T follicular helper cell (primary cell): ENCODE measurements at places on chromosomes 12 and 14.

DNA sequence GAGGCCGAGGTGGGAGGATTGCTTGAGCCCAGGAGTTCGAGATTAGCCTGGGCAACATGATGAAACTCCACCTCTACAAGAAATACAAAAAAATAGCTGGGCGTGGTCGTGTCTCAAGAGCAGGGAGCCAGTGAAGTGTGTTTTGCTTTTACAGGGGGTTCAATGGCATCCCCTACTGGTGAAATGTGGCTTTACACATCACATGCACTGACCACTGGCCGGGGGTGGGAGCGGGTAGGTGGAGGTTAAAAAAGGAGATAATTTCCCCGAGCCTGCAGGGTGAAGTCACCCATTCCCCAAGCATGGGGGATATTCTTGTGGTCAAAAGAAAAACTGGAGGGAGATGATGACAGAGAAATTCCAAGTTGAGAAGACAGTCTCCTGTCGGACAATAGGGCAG lies 63.6 kb upstream of the PWP1 start:
- DNase-seq = no peak

DNA sequence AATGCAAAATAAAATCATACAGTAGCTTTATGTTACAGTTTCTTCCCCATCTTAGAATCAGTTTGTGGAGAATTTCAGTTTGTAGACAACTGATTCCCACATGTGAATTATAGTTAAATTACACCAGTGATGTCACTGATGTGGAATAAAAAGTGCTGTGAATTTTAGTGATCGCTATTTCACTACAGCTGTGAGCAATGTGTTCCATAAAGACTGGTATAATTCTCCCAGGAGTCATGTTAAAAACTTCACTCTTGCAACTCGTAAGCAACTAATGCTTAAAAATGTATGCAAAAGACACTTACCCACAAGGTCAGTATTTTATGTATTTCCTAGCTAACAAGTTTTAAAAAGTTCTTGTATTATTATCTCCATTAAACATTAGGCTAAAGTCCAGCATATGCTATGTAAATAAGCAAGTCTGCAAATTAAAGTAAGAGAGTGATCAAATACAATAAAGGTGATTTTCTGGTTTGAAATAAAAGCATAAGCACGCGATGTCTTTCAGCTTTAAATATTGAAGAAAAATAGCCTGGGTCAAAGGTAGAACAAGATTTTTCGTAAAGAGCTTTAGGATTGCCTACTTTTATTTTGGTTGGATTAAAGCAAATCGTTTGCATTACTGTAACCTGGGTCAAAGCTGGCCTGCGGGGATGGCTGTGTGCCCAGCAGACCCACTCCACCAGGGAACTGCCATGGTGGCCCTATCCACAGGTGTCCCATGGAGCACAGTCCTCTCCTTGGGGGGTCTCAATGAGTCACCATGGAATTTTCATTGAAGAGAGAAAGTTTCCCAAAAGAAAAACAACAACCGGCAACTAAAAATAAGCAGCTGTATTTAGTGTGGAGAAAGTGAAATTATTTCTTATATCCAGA lies 12.7 kb upstream of the LRIG3 start:
- DNase-seq = no peak

GRCh38 chr14:31206536-31207286 lies 882 bp downstream of the HECTD1 start:
- DNase-seq = peak; percentile 19

GRCh38 chr14:31761325-31761724 lies 200.1 kb downstream of the NUBPL start:
- no peak for DNase-seq

DNA sequence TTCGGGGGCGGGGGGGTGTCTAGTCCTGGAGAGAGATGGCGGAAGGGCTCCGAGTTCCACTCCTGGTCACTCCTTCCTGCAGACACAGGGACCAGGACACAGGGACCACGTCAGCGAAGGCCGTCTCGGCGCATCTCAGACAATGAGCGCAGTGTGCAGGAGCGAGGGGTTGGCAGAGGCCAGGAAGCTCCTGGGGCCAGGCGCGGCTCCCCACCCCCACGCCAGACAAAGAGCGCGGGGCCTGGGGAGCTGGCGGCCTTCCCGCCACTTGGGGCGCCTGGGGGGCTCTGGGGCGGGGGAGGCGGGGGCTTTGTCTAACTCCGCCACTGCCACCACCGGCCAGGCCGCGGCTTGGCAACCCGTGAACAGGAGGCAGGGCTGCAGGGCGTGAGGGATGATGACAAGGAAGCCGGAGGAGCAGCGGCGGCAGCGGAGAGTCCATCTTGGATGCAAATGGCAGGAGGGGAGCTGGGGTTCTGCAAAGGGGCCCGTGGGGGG lies 2.2 kb downstream of the CDK2AP1 start:
- DNase-seq = no peak

DNA sequence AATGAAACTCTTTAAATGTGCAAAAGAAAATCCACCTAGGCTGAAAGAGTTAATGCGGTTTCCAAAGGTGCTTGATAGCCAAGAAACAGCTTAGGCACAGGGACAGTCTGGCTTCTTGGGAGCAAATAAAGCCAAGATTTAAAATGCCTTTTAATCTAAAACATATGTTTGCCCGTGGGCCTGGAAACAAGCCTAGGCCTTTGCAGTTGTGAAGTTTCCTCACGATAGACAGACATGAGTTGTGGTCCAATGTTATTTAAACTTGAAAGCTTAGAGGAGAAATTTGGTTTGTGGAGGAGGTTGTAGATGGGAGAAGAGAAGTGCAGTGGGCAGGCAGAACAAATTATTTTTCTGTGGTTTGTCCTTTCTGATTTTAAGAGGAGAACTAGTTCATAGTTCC lies 29.8 kb downstream of the PROX2 start:
- no peak for DNase-seq

DNA sequence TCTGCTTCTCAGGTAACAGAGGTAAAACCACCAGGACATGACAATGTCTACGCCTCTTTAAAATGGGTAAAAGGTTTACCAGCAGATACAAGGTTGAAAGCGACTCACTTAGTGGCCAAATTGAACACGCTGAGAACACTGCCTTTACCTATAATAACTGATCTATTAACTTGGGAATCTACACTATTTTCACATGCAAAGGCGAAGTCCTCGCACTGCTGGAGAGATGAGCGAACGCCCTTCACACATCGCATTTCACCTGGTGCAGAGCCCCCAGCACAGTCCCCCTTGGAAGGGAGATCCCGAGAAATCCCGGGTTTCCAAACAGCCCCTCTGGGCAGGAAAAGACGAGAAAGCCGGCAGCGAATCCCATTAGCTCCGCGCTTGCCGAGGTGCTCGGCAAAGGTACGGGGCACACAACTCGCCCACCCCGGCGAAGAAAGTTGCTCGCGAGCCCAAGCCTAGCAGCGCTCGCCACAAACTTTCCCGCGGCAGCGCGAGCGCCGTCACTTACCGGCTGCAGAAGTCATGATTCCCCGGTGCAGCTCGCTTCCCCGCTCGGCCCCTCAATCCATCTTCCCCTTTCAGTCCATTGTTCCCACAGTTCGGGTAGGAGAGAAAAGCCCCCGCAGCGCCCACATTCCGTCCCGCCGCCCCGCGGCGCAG lies 423 bp downstream of the FGD6 start:
- DNase-seq = no peak

- DNase-seq = no peak
These were observed 7.9 kb downstream of the TRIM9 start for GRCh38 chr14:51087031-51087441.

DNA sequence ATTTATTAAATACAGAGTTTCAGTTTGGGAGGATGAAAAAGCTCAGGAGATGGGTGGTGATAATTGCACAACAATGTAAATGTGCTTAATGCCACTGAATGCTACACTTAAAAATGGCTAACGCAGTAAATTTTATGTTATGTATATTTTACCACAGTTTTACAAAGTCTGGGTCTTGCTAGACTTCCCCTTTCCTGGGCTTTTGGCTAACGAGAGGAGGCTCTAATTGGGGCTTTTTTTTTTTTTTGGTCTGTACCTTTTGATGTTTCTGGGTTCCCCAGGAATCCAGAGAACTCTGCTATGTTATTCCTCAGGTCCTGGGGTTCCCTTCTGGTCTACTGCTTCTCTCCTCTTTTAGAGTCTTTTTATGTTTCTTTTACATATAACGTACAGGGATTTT lies 355.5 kb downstream of the CACNA1C start:
- no peak for DNase-seq

DNA sequence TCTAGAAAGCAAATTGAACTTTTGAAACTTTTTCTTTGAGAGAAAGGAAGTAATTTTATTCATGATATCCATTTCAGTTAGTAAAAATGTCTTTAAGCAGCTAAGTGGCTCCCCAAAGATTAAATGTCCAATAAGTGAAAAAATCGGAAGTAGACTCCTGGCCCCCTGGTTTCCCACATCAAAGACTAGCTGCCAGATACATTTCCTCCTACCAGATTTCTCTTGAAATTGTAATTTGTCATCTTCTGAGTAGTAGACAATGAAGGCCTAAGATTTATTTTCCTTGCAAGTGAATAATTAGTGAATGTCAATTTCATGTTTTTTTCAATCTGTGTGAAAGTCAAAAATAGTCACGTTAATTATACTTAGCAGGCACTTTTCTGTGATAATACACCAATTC lies 321.9 kb downstream of the SYT1 start:
- no peak for DNase-seq

- no peak for DNase-seq
These were observed 94.0 kb downstream of the NAV3 start for GRCh38 chr12:77924703-77925102.

DNA sequence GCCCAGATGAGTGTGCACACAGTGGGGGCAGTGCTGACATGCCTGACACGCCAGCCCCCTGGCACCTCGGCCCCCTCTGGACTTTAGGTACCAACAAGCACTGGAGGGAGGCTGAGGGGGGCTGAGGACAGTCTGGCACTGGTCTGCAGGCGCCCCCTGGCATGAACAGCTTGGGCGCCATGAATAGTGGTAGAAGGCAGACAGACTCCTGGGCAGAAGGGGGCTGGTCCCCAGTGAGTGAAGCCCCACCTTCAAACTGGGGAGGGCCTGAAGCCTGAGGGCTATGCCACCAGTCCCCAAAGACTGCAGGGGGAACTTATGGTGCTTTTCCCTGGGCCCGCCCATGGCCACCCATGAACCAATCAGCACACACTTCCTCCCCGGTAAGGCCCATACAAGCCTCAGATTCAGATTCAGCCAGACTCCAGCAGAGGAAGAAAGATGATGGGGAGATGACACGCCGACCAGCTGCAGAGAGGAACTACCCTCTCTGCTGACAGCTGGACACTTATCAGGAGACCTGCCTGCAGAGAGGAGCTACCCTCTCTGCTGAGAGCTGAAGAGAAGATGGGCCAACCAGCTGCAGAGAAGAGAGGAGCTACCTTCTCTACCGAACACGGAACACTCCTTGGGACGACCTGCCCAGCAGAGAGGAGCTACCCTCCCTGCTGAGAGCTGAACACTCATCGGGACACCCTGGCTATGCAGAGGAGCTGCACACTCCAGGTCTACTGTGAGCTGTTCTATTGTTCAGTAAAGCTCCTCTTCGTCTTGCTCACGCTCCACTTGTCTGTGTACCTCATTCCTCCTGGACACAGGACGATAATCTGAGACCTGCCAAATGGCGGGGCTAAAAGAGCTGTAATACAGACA lies 324.5 kb downstream of the PCNX1 start:
- no peak for DNase-seq

GRCh38 chr12:53180931-53181645 lies 363 bp upstream of the CSAD start:
- peak; percentile 65 for DNase-seq

DNA sequence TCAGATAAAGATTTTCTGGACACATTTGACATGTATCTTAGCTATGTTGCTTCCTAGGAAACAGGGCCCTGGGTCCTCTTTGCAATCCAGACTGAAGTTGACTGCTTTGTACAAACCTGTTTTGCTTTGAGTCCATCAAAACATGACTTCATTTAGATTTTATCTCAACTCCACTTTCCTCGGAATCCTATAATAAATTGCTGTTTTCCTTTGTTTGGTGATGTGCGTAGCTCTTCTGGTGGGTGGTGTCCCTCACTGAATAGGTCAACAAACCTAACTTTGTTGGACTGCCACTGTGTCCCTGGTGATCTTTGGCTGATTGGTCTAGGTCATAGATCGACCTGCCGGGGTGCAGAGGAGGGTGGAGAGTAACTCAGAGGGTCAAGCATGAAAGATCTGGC lies 735 bp upstream of the P2RX7 start:
- no peak for DNase-seq

GRCh38 chr14:32697114-32697513 lies 241.6 kb upstream of the NPAS3 start:
- DNase-seq = no peak

- DNase-seq = no peak
These were observed 2.5 kb upstream of the CPNE6 start for GRCh38 chr14:24068711-24069410.
